ENCODE measurements at places on chromosomes 12 and 14. TPM values are rescaled to one million over a fixed set of nuclear protein-coding genes. Genes with fewer than 3 reads are reported as not detected.

AQP5 gene
- not detected for total RNA-seq

CLEC1A gene
- not detected for total RNA-seq

TRPV4 gene
- 0.08 TPM for total RNA-seq

TAC3 gene
- not detected for total RNA-seq

SERPINA9 gene
- total RNA-seq, result 0.13 TPM

RAPGEF3 gene
- total RNA-seq, result 1.2 TPM

BHLHE41 gene
- total RNA-seq, result 1.9 TPM

CLEC4D gene
- total RNA-seq, result not detected

GLT8D2 gene
- not detected for total RNA-seq

VWF gene
- 0.14 TPM for total RNA-seq

TAMALIN gene
- total RNA-seq, result 0.53 TPM

SYCP3 gene
- total RNA-seq, result 0.12 TPM

MFAP5 gene
- 0.07 TPM for total RNA-seq

RSRC2 gene
- total RNA-seq, result 68.5 TPM

EML5 gene
- total RNA-seq, result 0.84 TPM

ADCY4 gene
- not detected for total RNA-seq

PPM1H gene
- 8.2 TPM for total RNA-seq

DACT1 gene
- 0.78 TPM for total RNA-seq

C12orf75 gene
- 136 TPM for total RNA-seq

FOXM1 gene
- 100 TPM for total RNA-seq

SERPINA3 gene
- 5.9 TPM for total RNA-seq

SP1 gene
- 22.3 TPM for total RNA-seq

GRIP1 gene
- total RNA-seq, result 3.3 TPM

MARCHF9 gene
- 4.9 TPM for total RNA-seq

NEUROD4 gene
- not detected for total RNA-seq

ESR2 gene
- 0.04 TPM for total RNA-seq

IRAK3 gene
- 0.05 TPM for total RNA-seq

YAF2 gene
- total RNA-seq, result 28.2 TPM

CPNE6 gene
- not detected for total RNA-seq

ST8SIA1 gene
- 0.11 TPM for total RNA-seq

CPNE8 gene
- total RNA-seq, result 11.1 TPM

SLC25A47 gene
- not detected for total RNA-seq

TCHP gene
- 20.1 TPM for total RNA-seq

TAS2R19 gene
- total RNA-seq, result not detected

MSRB3 gene
- 19.1 TPM for total RNA-seq

FKBP11 gene
- 56.0 TPM for total RNA-seq

CTSG gene
- not detected for total RNA-seq

CYP46A1 gene
- total RNA-seq, result 0.12 TPM
